ENCODE measurements at places on chromosomes 12 and 14.

DNA sequence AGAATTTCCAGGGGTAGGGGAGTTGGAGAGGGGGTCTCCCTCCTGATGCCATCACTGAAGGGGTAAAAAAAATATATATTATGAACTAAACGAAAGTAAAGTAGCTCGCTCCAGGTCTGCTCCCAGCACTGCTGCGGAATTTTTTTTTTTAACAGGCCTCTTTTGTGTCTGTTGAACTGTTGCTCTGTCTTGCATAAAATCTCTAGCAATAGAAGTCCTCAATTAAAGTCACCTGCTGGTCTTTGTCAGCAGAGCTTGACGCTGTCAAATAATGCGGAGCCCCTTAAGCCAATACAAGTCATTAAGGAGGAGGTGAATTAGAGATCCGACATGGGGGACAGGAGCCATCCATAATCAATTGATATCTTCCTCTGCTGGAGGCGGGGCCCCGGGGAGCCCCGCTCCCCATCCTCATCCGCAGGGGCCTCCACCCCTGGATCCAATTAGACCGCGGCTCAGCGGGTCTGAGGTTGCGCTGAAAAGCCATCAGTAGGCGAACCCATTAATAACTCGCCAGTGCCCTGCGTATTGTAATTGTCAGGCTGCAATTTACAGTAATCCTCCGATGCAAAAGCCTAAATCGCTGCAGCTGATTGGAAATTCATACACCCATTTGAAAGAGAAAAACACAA is 85.6 kb downstream of the DICER1 start:
- no peak for DNase-seq

DNA sequence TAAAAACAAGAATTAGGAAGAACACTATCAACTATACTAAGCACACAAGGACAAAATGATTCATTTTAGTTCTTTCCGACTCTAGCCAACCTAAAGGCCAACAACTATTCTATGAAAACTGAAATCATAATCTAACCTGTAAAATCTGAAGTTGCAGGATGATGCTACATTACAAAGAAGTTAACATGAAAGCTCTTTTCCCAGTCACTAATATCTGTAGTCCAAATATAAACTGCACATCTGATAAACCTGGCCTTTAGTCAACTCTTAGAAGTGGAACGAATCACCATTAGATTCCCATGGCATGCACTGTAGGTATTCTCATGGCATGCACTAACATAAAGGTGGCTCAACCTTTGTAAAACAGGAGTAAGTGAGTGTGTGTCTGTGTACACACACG is 41.7 kb downstream of the BLTP3B start:
- DNase-seq = no peak

- DNase-seq = no peak
Measured at GRCh38 chr14:42140831-42141279, 534.2 kb downstream of the LRFN5 start.

GRCh38 chr14:65211341-65211987 is 109.1 kb upstream of the MAX start:
- no peak for DNase-seq

GRCh38 chr12:132414634-132415326 is 75.2 kb upstream of the FBRSL1 start:
- no peak for DNase-seq

GRCh38 chr12:3967556-3968160 is 94.5 kb upstream of the PARP11 start:
- no peak for DNase-seq

DNA sequence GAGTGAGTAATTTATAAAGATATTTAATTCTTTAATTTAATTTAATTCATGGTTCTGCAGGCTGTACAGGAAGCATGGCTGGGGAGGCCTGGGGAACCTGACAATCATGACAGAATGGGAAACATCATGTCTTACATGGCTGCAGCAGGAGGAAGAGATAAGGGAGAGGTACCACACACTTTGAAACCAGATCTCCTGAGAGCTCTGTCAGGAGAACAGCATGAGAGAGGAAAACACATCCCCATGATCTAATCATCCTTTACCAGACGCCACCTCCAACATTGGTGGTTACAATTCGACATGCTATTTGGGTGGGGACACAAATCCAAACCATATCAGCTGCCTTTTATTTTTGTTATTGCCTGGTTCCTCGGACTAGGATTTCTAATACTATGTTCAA is 928.6 kb downstream of the TMEM121 start:
- no peak for DNase-seq

DNA sequence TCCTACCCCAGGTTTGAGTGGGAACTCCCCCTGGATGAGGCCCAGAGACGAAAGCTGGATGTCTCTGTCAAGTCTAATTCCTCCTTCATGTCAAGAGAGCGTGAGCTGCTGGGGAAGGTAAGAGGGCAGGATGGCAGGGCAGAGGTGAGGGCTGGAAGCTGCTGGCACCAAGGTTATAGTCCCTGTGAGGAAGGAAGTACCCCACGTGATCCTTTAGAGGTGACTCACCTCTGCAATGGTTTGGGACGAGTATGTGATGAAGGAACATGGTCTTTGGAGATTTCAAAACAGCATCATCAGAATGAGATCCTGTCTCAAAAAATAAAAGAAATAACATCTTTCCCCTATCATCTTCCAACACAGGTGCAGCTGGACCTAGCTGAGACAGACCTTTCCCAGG is 9.2 kb upstream of the MYL6B start:
- DNase-seq = no peak

GRCh38 chr12:91685917-91686316 is 459.7 kb downstream of the BTG1 start:
- DNase-seq = no peak

GRCh38 chr12:5099591-5099990 is 55.9 kb downstream of the KCNA5 start:
- DNase-seq = no peak

GRCh38 chr12:53798575-53798974 is 46.8 kb upstream of the CISTR start:
- no peak for DNase-seq

DNA sequence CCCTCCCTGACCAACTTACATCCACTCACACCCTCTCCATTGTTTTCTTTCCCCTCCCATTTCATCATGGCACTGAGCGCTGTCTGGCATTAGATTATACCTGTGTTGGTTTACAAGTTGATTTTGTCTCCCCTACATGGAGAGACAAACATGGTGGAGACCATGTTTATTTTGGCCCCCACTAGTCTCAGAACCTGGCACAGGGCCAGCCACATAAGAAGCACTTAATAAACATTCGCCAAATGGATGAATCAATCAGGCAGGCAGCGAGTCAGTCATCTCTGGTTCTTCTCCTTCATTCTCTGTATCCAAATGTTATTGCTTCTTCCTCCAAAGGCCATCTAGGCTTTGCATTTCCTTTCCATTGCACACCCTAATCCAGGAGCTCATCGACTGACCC is 177.4 kb downstream of the DPF3 start:
- no peak for DNase-seq

GRCh38 chr14:75427482-75428229 is at the start of gene JDP2:
JDP2 (plus strand) TSS chr14:75428022; CDS start chr14:75437921, 9,899 bp downstream.
- no peak for DNase-seq

- no peak for DNase-seq
Measured at GRCh38 chr12:89439941-89440340, 84.7 kb downstream of the GALNT4 start.

GRCh38 chr12:103569278-103569677 is 17.8 kb upstream of the STAB2 start:
- DNase-seq = no peak

DNA sequence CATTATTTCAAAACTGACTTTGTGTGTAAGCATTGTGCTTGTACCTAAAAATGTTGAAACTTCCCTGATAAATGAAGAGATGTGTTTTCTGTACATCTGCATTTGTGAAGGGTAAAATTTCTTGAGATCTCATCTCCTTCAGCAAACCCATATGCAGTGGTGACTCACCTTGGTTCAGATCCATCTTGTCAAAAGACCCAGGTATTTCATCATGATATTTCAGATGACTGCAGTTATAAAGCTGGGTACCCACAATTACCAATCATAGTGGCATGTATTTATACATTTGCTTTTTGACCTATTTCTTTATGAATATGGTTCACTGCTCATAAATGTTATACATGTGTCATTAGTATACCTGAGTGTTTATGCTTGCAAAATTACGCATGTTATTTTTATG is 1213.6 kb downstream of the GALC start:
- no peak for DNase-seq

- DNase-seq = no peak
Measured at GRCh38 chr14:22448905-22449599, 140.0 kb downstream of the DAD1 start.

GRCh38 chr12:34126239-34126641 is 103.9 kb downstream of the ALG10 start:
- no peak for DNase-seq

GRCh38 chr12:27530157-27530922 is 6.3 kb downstream of the PPFIBP1 start:
- no peak for DNase-seq

- no peak for DNase-seq
Measured at GRCh38 chr12:131860472-131861260, 32.5 kb downstream of the MMP17 start.

- DNase-seq = no peak
Measured at GRCh38 chr12:113418213-113418879, 3.8 kb upstream of the SDSL start.

DNA sequence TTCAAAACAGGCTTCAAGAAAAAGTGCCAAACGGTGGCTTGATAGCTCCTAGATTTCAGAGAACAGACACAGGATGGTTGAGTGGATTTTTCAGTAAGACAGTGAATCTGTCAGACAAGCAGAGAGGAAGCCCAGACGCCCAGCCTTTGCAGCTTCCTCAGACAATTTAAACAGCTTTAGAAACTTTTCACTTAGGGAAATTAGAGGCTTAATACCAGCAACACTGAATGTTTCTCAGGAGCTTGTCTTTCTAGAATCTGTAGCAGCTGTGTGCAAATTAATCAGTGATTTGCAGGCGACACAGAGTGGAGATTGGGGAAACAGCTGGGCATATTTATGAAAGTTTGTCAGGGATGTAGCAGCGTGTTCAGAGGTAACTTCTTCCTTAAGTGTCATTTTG is 362.1 kb downstream of the GALC start:
- DNase-seq = peak; percentile 20

DNA sequence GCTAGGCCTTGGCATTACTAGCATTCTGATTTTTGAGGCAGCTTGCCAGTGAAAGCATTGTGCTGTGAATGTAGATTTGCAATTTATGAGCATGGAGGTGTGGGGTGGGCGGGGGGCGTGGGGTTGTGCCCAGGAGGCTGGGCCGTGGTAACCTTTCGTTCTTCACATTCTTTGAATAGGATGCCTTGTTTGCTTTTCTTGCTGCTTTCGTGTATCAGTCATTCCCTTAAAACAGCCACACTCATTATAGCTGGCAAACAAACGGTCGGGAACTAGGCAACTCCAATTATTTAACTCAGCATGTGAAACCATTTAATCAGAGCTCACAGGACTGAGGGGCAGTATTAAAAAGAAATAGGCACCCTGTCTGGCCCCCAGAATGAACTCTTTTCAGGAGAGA is 115.9 kb upstream of the PELI2 start:
- no peak for DNase-seq

- DNase-seq = no peak
Measured at GRCh38 chr14:77306851-77307496, 13.7 kb downstream of the POMT2 start.

DNA sequence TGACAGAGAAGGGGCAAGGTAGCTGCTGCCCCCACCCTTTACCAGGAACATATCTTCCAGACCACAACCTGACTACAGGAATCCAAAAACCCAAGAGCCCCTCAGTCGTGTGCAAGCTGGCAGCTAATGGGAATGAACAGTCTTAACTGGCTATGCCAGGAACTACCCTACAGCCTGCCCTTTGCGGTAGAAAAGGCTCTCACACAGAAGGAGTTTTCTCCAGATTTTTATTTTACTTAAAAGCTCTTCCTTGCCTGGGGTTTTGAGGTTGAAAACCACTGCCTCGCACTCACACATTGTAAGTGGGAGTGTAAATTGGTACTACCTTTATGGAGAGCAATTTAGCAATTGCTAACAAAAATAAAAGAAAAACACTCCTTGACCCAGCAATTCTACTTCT is 28.3 kb downstream of the PITPNM2 start:
- no peak for DNase-seq

DNA sequence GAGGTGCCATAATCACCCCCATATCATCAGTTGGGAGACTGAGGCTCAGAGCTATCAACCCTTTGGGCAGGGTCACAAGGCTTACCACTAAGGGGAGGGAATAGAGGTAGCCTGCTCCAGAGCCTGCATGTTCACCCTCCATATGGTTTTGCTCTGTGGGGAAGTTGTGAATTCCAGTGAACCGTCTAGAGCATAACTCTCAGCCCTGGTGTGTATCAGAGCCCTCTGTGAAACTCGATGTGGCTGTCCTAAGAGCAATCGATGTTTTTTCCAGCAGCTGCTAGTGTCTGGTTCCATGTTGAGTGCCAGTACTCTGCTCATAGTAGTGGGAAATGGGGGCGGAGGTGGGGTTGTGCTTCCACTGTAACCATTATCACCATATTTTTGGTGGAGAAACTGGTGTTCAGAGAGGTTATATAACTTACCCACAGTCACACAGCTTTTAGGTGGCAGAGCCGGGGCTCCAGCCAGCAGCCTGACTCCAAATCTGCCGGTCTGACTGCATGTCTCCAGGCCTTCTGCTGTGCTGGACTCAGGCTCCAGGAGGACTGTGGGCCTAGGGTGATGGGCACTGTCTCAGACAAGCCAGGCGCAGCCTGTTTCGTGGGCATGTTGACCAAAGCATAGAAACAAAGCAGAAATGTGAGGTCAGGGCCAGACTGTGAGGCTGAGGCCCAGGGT is 104.2 kb downstream of the ADCK1 start:
- no peak for DNase-seq

GRCh38 chr14:47917344-47917954 is 242.0 kb upstream of the MDGA2 start:
- peak; percentile 33 for DNase-seq

- no peak for DNase-seq
Measured at GRCh38 chr12:20483776-20484175, 115.4 kb downstream of the PDE3A start.

DNA sequence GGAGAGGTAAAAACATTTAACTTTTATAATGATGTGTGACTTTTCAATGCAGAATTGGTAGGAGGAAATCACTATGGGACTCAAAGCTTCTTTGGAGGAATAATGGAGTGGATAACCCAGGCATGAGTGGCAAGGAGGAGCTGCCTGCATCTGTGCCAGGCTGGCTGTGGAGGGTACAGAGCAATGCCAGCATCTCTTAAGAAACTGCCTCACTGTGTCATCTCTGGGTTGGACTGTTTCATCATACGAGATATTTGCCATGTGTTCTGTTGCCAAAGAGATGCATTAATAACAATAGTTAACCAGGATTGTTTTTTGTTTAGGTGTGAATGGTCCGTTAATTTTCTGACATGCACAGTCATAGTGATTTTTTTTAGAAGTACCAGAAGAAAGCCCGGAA is 183.7 kb upstream of the NTF3 start:
- no peak for DNase-seq

DNA sequence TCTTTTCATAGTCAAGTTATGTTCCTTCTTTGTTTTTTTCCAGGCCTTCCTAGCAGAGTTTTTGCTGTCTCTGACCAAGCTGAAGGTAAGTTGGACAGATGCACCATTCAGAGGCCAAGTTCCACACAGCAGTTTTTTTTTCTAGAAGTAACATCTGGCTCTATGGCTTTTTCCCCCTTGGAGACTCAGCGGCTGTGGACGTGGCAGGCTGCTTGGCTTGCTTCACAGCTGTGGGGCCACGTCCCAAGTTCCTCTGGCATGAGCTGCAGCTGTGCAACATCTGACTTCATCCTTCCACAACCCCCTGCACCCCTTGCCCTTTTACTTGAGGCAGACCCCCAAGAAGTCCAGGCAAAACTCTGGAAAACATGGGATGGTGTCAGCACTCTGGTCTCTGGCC is 24.2 kb upstream of the RHOJ start:
- no peak for DNase-seq
